ENCODE measurements at places on chromosomes 2 and 18. TPM values are rescaled to one million over a fixed set of nuclear protein-coding genes. Genes with fewer than 3 reads are reported as not detected.

Gene PJVK
- total RNA-seq: 7.9 TPM

Gene CFC1
- not detected for total RNA-seq

Gene HNMT
- 0.12 TPM for total RNA-seq

Gene MC2R
- total RNA-seq: not detected

- H3K4me1 ChIP-seq: peaks cover 21% of the 10 kb centered on the region
- H3K36me3 ChIP-seq: no peaks in the 10 kb centered on the region
- H3K27ac ChIP-seq: peak within 1 kb of the TSS; percentile 64
- peak within 1 kb of the TSS; percentile 88 for H3K4me3 ChIP-seq
- DNase-seq: peak; percentile 99
Observed at GRCh38 chr2:218710687-218711549, at the start of gene TTLL4. Gene TTLL4 (plus strand): TSS chr2:218710835. CDS start chr2:218737677, 26,842 bp downstream.

GRCh38 chr2:168344706-168345105 lies 97.3 kb upstream of the STK39 start:
- no peak overlapping the region for H3K27ac ChIP-seq
- H3K27me3 ChIP-seq: no peaks in the 10 kb centered on the region
- DNase-seq: no peak
- H3K4me1 ChIP-seq: peaks cover 22% of the 10 kb centered on the region
- H3K4me3 ChIP-seq: no peak overlapping the region

GRCh38 chr18:22829781-22830180 lies 103.3 kb upstream of the RBBP8 start:
- H3K27me3 ChIP-seq: no peaks in the 10 kb centered on the region
- no peak overlapping the region for H3K27ac ChIP-seq
- no peak overlapping the region for H3K4me3 ChIP-seq
- no peaks in the 10 kb centered on the region for H3K36me3 ChIP-seq
- DNase-seq: no peak

GRCh38 chr2:12434630-12435098 lies 282.1 kb upstream of the TRIB2 start:
- no peak overlapping the region for H3K4me3 ChIP-seq
- no peak overlapping the region for H3K27ac ChIP-seq
- DNase-seq: no peak
- H3K4me1 ChIP-seq: peaks cover 11% of the 10 kb centered on the region

DNA sequence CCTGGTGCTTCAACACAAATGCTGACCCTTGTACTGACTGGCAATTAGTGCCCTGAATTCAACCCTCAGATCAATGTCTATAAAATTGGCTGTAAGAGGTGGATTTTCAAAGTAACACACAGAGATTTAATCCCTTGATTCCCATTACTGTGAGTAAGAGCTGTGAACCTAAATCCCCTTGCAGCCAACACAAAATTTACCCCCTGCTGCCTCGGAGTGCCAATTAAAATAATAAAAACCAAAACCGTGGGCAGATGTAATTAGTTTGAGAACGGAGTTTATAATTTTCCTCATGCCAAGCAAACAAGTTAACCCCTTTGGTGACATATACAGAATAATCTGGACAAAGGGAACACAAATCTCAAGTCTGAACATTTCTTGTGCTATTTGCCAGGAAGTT lies 55.8 kb upstream of the REV1 start:
- no peak overlapping the region for H3K4me3 ChIP-seq
- peaks cover 35% of the 10 kb centered on the region for H3K36me3 ChIP-seq
- H3K27me3 ChIP-seq: no peaks in the 10 kb centered on the region
- no peaks in the 10 kb centered on the region for H3K4me1 ChIP-seq
- DNase-seq: no peak

DNA sequence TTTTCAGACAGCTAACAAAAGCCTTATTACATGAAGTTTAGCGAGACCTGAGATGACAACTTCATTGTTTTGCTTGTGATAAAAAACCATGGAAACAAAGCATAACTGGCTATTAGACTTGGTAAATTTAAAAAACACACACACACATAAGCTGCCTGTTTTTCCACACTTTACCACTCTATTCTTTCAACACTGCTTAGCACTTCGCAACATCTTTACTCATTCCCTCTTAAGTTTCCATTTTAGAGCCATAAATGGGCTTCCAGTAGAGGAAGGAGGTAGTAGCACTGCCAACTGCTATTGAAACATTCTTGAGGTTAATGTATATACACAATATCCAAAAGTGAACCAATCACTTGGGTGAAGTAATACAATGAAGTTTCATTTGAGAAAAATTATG lies 54.1 kb downstream of the BAZ2B start:
- no peaks in the 10 kb centered on the region for H3K27me3 ChIP-seq
- no peak for DNase-seq
- H3K4me1 ChIP-seq: no peaks in the 10 kb centered on the region
- H3K4me3 ChIP-seq: no peak overlapping the region
- no peaks in the 10 kb centered on the region for H3K36me3 ChIP-seq

- H3K27ac ChIP-seq: no peak overlapping the region
- H3K27me3 ChIP-seq: no peaks in the 10 kb centered on the region
- peaks cover 3% of the 10 kb centered on the region for H3K36me3 ChIP-seq
- no peak for DNase-seq
- H3K4me3 ChIP-seq: no peak overlapping the region
Observed at GRCh38 chr2:216215658-216216390, 106.7 kb downstream of the XRCC5 start.

DNA sequence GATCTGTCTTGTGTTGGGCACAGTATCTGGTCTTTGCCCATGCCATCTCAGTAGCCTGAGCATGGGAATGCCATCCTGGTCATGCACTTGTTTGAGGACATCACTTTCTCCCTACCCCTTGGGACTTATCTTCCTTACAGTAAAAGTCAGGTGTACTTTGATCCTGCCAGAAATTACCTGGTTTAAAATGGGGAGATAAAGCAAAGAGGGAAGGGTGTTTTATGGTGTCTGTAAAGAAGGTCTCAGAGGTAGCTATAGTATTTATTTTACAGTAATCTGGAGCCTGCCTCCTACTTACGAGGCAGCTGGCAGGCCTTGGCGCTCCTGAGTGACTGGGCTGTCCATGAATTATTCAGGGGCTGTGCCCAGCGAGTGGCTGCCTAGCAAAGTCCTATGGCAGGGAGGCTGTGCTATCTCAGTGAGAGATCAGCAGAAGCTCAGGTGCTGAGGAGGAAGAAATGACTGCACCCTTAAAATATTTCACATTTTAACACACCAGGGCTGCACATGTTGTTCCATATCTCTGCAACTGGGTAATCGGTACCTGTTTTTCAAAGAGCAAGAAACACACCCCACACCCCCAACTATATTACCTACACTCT lies 93.9 kb downstream of the SPTBN1 start:
- H3K4me1 ChIP-seq: peaks cover 12% of the 10 kb centered on the region
- no peaks in the 10 kb centered on the region for H3K36me3 ChIP-seq
- H3K4me3 ChIP-seq: no peak overlapping the region
- no peaks in the 10 kb centered on the region for H3K27me3 ChIP-seq

DNA sequence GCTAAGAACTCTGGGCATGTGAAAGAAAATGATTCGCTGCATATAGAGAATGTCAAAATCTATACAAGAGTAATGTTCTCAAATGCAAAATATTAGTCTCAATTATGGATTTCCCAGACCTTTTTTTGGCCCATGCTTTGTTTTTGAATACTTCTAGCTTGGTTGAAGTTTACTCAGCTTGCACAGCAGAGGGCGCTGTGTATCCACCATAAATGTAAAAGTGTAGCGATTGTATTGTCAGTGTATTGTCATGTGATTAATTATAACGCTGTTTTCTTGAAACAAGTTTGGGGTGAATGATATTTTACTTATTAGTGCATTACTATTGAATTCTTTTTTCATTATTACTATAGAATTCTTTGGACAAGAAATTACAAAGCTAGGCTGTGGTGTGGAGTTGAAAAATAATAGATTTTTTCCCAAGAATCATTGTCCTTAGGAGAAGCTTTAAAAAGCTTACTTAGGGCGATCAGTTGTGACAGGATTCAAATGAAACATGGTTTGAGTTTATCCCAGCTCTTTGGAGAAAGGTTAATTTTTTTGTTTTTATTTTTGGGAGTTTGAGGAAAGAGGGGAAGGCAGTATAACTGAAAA lies 98.3 kb downstream of the PIK3C3 start:
- no peaks in the 10 kb centered on the region for H3K27me3 ChIP-seq
- DNase-seq: peak; percentile 59
- H3K4me1 ChIP-seq: no peaks in the 10 kb centered on the region

- no peak for DNase-seq
- H3K36me3 ChIP-seq: no peaks in the 10 kb centered on the region
- no peak overlapping the region for H3K27ac ChIP-seq
Observed at GRCh38 chr2:112923237-112923966, 12.4 kb downstream of the IL37 start.

- H3K4me1 ChIP-seq: no peaks in the 10 kb centered on the region
- H3K4me3 ChIP-seq: no peak overlapping the region
- no peak for DNase-seq
- no peak overlapping the region for H3K27ac ChIP-seq
- H3K27me3 ChIP-seq: no peaks in the 10 kb centered on the region
- no peaks in the 10 kb centered on the region for H3K36me3 ChIP-seq
Observed at GRCh38 chr18:61662726-61663125, 230.1 kb downstream of the RNF152 start.

DNA sequence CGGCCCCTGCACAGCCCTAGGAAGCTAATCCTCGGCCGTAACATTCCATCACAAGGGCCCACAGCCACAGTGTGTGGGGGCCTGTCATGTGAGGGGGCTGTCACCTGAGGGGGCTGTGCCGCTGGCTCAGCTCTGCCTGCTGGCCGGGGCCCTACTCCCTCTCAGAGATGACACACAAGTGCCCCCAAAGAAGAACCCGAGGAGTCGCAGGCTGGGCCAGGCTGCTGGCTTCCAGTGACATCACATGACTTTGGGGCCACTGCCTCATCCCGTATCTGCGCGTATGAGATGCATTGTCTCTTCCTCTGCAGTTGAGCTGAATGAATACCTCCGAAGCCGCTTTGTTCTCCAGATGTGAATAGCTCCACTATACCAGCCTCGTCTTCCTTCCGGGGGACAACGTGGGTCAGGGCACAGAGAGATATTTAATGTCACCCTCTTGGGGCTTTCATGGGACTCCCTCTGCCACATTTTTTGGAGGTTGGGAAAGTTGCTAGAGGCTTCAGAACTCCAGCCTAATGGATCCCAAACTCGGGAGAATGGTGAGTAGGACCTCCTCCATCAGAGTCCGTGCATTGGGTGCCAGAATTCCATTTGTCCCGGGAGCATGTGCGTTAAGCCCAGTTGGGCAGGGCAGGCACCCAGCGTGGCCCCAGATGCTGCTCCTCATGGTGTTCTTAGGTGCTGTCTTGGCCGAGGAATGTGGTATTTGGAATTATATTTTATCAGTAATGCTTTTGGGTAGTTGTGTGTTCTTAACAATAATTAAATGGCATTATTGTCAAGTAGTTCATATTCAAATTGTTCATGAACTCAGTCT lies at the start of gene CNDP1:
Gene CNDP1, plus strand, starts transcription at position 351 of the 820 bp plus-strand sequence. Its CDS starts 168 bp downstream, at position 519.
- no peaks in the 10 kb centered on the region for H3K4me1 ChIP-seq
- H3K27me3 ChIP-seq: no peaks in the 10 kb centered on the region
- no peak for DNase-seq
- no peak within 1 kb of the TSS for H3K27ac ChIP-seq

DNA sequence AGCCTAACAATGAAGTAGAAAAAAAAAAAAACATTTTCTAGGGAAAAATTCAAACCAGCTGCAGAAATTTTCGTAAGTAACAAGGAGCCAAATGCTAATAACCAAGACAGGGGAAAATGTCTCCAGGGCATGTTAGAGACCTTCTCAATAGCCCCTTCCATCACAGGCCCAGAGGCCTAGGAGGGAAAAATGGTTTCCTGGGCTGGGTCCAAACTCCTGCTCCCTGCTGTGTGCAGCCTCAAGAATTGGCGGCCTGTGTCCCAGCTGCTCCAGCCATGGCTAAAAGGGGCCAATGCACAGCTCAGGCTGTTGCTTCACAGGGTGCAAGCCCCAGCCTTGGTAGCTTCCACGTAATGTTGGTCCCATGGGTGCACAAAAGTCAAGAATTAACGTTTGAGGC lies 266.2 kb downstream of the ZEB2 start:
- no peak overlapping the region for H3K27ac ChIP-seq
- no peak overlapping the region for H3K4me3 ChIP-seq
- no peaks in the 10 kb centered on the region for H3K27me3 ChIP-seq
- DNase-seq: no peak
- no peaks in the 10 kb centered on the region for H3K4me1 ChIP-seq
- no peaks in the 10 kb centered on the region for H3K36me3 ChIP-seq

- H3K27me3 ChIP-seq: no peaks in the 10 kb centered on the region
- no peak overlapping the region for H3K4me3 ChIP-seq
- no peak overlapping the region for H3K27ac ChIP-seq
- H3K4me1 ChIP-seq: no peaks in the 10 kb centered on the region
Observed at GRCh38 chr18:22238036-22238435, 68.6 kb downstream of the GATA6 start.
